ENCODE measurements at places on chromosomes 6 and 20.
A peak's percentile ranks its signal among the peaks of the same experiment; 100 is the strongest.

DNA sequence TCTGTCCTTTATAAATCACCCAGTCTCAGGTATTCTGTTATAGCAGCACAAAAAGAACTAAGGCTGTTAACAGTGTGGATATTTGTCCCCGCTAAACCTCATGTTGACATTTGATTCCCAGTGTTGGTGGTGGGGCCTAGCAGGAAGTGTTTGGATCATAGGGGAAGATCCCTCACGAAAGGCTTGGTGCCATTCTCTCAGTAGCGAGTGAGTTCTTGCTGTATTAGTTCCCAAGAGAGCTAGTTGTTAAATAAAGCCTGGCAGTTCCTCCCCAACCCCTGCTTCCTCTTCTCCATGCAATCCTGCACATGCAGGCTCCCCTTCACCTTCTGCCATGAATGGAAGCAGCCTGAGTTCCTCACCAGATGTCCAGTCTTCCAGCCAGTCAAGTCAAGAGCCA is 29.8 kb upstream of the ERVFRD-1 start:
- DNase-seq: no peak

GRCh38 chr20:50353289-50353961 is 156.8 kb upstream of the PTPN1 start:
- DNase-seq: no peak

DNA sequence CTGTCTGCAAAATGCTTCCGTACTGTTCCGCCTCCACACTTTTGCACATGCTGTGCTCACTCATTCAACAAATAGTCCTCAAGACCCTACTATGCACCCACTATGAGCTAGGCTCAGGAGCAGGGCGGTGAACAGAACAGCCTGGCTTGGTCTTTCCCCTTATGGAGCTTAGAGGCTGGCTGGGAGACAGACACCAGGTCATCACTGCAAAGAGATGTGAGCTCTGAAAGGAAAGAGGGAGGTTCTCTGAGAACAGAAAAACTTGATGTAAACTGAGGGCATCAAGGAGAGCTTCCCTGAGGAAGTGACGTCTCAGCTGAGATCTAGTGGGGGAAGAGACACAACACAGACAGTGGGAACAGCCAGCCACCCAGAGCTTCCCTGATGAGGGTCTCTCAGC is 31.0 kb upstream of the TGM2 start:
- DNase-seq: no peak

DNA sequence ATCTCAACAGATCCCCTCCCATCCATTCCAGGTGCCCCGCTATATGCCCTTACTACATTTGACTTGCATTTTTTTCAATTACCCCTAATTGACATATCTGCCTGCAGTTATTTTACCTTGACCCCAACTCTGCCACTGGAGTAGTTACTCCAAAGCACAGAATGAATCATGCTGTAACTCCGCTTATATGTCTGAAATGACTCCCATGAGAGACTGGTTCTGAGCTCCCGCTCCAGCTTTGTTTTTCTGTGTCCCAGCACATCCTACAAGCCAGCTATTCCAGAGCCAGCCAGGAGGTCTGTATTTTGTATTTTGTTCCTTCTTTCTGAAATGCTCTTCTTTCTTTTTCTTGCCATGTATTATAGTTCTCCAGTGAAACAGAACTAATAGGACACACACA is 10.9 kb upstream of the NOX3 start:
- DNase-seq: no peak

GRCh38 chr20:41697861-41698559 is 79.8 kb upstream of the CHD6 start:
- no peak for DNase-seq

GRCh38 chr6:10633216-10633615 is 61.2 kb downstream of the C6orf52 start:
- peak; percentile 11 for DNase-seq

DNA sequence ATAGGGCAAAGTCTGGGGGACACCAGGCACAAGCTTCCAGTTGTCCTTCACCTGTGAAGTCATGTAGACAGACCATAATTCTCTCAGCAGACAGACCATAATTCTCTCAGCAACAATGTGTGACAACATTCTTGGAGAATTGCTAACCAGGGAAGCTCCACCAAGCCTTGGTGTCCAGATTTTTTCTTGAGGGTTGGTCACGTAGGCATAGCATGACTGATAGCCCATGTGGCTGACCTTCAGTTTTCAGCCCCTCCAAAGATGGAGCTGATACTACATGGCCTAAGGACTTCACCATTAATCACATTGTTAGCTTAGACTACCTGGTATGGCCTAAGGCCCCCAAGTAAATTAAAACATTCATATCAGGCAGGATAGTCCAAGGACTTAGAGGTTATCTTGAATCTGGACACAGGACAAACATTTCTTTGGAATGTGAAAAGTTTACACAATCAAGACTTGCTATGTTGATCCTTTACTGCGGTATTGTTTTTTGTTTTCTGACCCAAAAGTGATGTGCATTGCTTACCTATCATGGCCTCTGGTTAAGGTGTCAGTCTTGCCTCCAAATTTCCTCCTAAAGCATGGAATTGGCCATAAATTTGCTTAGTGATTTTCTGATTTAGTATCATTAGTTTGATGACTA is 76.9 kb downstream of the CEP57L1 start:
- DNase-seq: no peak

DNA sequence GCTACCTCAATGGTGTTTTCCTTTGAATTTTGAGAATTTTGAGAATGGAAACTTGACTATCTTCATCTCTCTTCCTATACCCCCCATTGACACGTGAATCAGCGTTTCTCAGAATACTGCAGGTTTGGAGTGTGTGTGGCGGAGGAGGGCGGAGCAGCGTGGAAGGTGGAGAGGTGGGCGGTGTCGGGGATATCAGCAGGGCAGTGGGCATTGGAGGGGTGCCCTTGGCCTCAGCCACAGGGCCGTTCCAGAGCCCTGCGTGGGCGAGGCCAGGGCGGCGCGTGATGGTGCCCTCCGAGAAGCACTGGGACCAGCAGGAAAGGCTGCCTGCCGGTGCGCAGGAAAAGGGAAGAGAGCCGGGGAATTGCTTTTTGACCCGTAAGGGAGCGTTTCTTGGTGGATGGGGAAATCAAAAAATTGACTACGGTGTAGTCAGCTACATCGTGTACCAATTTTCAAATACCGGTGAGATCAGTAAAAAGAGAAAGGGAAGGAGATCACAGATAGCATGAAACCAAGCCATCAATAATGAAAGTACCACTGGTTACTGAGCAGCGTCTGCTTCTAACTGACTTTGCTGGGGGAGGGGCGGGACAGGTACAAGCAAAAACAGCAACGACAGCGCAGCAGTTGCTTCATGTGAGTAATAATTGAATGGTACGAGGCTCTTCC is 82.7 kb upstream of the DUSP22 start:
- no peak for DNase-seq
